ENCODE measurements at places on chromosomes 2 and 18. TPM values are rescaled to one million over a fixed set of nuclear protein-coding genes. Genes with fewer than 3 reads are reported as not detected.

DNA sequence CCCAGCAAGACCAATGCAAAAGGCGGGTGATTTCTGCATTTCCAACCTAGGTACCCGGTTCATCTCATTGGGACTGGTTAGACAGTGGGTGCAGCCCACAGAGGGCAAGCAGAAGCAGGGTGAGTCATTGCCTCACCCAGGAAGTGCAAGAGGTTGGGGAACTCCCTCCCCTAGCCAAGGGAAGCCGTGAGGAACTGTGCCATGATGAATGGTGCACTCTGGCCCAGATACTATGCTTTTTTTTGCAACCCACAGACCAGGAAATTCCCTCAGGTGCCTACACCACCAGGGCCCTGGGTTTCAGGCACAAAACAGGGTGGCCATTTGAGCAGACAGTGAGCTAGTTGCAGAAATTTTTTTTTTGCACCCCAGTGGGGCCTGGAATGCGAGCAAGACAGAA is 662.6 kb upstream of the ACVR2A start:
- H3K4me1 ChIP-seq: no peaks in the 10 kb centered on the region
- no peak overlapping the region for H3K27ac ChIP-seq
- DNase-seq: no peak

DNA sequence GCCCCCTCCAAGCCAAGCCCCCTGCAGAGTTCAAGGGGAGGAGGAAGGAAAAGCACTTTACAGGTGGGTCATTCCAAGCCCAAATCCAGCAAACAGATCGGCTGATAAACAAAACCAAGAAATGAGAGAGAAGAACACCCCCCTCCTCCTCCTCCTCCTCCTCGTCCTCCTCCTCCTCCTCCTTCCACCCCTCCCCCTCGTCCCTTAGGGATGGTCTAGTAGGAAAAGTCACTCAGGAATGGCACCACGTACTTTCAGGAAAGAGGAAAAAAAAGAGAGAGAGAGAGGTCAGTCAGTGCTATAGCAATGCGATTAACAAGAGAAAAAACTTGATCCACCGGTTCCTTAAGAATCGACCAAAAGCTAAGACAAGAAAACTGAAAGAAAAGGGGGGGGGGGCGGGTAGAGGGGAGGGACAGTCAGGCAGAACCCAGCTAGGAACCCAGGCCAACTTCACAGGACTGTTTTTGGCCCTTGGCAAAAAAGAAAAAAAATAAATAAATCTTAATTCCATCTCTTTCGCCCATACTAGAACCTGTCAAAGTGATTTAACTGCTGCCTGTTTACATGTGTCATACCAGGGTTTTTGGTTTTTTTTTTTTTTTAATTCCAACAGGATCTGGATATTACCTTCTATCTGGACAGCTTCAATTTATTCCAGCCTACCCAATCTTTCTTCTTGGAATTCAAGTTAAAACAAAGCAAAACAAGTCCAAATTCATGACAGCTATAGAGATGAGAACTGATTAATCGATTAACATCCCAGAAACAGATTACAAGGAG is 906 bp downstream of the IKZF2 start:
- H3K27ac ChIP-seq: peak overlapping the region; percentile 94
- no peak for DNase-seq

The PECR gene
- total RNA-seq: 5.1 TPM

DNA sequence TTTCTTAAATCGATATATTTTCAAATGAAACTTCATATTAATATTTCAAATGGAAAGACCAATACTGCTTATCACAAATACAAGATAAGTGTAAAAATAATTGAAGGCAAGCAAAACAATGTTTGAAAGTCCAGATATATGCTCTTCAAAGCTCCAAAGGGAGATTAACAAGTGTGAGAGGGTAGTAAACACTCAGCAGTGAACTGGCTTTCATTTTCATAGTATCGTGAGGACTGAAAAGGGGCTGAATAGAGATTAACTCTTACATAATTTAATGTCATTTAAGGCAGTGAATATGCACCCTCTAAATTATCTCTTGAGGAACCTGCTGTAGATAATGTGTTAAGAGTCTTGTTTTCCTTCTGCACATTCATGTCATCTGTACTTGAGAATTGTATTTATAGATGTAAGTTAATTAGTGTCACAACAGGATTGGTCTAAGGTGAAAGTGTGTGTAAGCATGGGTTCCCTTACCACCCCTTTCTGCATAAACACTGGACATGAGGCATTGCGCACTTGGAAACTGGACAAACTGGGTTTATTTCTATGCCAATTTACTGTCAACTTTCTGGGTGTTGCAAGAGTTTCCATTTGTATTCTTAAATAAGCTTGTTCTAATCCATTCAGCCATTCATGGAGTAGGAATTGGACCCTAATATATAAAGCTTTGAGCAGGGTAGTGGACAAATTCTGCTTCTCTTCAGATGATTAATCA is 76.7 kb upstream of the SESTD1 start:
- H3K27ac ChIP-seq: no peak overlapping the region
- no peak for DNase-seq
- H3K36me3 ChIP-seq: no peaks in the 10 kb centered on the region
- H3K4me3 ChIP-seq: no peak overlapping the region
- H3K27me3 ChIP-seq: no peaks in the 10 kb centered on the region

DNA sequence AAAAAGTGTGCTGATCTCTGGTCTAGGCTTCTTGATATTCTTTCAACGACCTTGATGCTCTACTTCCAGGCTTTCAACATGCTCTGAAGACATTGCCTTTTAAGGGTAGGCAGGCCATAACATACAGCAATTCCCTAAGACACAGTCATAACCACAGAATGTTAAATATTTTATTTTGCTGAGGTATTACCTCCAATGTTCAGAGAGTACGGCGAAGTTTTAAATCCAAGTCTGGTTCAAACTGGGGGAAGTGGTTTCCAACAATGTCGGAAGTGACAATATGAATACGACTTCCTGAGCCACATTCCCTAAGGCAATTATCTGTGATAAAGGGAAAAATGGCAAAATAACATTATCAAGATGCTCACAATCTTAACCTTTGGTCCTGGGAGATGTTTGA is 1077.9 kb upstream of the PIK3C3 start:
- H3K4me3 ChIP-seq: peak overlapping the region; percentile 11
- peak overlapping the region; percentile 77 for H3K27ac ChIP-seq
- peaks cover 33% of the 10 kb centered on the region for H3K4me1 ChIP-seq
- DNase-seq: peak; percentile 68
- H3K27me3 ChIP-seq: no peaks in the 10 kb centered on the region

DNA sequence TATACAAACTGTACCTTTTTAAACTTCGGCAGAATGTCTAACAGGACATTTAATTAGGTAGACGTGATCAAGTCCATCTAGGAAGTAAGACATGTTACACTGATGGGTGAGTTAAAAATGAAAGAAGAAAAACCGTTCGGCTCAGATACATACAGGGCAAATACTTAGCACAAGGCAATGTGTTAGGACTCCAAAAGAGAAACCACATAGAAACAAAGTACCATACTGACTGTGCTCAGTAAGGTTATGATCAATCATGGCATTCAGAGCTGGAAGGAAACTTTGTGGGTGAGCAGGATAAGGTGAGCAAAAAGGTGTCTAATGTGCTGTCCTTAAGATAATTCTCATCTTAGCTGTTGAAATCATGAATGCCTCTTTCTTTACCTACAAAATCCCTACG is 211.9 kb downstream of the STK39 start:
- no peaks in the 10 kb centered on the region for H3K27me3 ChIP-seq
- H3K36me3 ChIP-seq: peaks cover 19% of the 10 kb centered on the region
- DNase-seq: no peak
- peaks cover 32% of the 10 kb centered on the region for H3K4me1 ChIP-seq

The TMEM247 gene
- not detected for total RNA-seq

DNA sequence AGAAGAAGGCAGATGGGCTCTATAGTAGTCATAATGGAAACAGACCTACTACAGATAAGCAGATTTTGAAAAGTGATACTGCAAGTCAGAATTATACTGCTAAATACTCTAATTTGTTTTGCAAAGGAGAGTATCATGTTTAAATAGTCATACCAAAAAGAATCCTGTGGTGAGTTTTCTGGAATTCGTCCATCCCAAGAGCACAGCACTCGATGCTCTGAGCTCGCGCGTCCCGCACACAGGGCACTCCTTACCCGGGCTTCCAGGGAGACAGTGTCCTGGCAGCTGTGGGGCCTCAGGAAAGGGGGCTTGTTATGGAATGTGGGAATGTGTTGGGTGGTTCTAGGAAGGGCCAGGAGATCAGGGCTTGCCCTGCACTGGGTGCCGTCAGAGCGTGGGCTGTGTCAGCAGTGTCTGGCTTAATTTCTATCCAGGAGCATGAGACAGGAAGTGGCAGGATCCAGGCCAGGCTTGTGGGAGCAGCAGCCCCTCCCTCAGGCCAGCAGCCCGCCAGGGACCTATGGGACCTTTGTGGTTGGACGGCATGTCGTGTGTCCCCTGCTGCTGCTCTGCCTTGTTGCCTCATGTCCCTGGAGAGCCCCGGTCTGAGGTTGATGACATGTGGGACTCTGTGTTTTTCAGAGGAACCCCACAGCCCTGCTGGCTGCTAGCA is 193.2 kb upstream of the TPO start:
- H3K27ac ChIP-seq: no peak overlapping the region
- H3K27me3 ChIP-seq: peaks cover 4% of the 10 kb centered on the region
- DNase-seq: no peak

DNA sequence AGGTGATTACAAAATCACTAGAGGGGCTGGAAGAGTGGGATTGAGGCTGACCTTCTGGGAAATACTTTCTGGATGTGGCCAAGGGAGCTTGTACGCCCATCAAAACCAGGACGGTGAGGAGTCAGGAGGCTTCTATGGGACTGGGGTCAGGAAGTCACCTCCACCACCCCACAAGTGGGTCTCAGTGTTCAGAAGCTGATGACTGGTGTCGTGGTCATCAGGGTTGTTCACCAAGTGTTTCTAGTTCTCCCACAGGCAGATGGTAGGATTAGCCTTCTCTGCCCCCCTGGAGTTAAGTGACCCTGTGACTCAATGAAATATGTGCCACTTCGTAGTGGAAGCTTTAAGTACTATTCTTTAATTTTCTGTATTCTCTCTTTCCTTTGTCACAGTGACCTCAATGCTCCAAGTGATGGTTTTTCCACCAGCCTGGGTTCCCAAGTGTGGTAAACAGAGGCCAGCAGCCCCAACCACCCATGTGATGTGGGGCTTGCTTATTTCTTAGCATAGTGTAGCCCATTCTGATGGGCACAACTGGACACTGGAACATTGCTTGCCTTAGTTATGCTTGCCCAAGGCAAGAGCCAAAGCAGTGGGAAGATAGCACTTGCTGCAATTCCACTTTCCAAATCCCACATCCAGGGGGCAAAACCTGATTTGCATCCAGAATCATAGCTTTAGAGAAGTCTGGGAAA is 258.8 kb downstream of the CYP26B1 start:
- H3K4me3 ChIP-seq: no peak overlapping the region
- peak; percentile 40 for DNase-seq
- peaks cover 56% of the 10 kb centered on the region for H3K4me1 ChIP-seq
- H3K27ac ChIP-seq: peak overlapping the region; percentile 51
- H3K36me3 ChIP-seq: peaks cover 34% of the 10 kb centered on the region
